Activated naive CD4-positive, alpha-beta T cell treated with anti-CD3 and anti-CD28 coated beads for 36 hours (primary cell): ENCODE measurements at places on chromosomes 4 and X.

GRCh38 chrX:44903107-44903506 lies 30.1 kb downstream of the KDM6A start:
- peak; percentile 35 for DNase-seq

DNA sequence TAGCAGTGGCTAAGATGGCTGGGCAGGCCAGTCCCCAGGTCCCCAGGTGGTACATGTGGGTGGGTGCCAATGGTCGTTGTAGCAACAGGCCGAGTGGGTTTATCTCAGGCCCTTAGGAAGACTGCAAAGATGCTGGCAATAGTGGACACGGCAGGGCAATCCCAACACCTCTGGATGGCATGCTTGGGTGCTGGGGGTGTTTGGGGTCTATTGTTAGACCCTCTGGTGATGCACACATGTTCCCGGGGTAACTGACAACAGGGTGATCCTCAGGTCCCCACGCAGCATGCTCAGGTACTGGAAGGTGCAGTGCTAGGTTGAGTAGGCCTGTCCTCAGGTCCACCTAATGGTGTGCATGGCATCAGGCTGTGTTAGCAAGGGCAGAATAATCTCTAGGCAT lies 267.5 kb downstream of the ANKRD50 start:
- DNase-seq = no peak

- peak; percentile 10 for DNase-seq
Measured at GRCh38 chr4:166169111-166169510, 296.1 kb downstream of the TLL1 start.

GRCh38 chr4:2785613-2786012 lies 7.3 kb upstream of the SH3BP2 start:
- peak; percentile 75 for DNase-seq

GRCh38 chrX:84340968-84341367 lies 153.0 kb upstream of the RPS6KA6 start:
- DNase-seq = no peak

- DNase-seq = no peak
Measured at GRCh38 chr4:27043200-27043599, 182.6 kb downstream of the STIM2 start.

GRCh38 chr4:155954118-155954685 lies 536 bp upstream of the CTSO start:
- DNase-seq = no peak

GRCh38 chrX:112734290-112734689 lies 54.6 kb upstream of the LHFPL1 start:
- peak; percentile 6 for DNase-seq

DNA sequence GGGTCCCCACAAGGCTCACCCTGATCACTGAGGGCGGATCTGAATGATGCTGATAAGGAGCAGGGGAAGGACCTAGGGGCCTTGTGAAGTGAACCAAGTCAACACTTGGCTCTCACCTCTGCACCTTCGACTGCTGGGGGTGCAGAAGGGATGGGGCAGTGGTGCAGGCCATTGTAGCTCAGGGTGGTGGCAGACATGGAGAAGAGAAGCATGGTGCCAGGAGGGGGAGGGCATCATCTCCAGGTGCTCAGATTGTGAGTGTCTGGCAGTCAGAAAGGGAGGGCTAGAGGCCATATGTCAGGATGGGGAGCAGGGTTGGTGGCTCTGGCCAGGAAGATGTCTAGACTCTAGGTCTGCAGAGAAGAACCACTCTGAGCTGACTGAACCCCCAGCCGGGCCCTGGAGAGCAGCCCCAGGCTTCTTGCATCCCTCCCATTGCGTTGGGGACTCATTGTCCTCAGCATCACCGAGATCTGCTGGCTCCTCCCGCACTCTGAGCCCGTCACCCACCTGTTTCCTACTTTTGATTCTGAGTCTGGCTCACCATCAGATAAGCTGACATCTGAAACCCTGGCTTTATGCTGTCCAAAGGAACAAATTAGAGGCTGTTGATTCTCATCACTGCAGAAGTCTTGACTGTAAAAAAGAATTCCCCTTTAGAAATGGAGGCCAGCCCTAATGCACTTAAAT lies 3.8 kb downstream of the APLN start:
- DNase-seq = no peak

DNA sequence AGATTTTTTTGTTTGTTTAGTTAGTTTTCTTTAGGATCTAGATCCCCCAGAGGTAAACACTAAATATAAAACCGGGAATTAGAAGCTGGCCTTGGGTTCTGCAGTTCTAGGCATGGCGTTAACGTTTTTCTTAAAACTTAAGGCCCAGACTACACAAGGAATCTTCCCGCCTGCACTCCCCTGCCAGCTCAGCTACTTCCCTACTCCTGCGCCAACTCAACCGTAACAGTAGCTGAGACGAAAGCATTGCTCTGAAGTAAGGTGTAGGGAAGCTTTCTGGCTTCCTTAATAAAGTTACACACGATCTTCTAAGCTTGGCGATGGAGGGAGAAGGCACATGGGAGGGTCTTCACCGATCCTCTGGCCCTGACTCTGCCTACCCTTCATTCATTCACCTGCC lies 37.1 kb downstream of the CPE start:
- DNase-seq = no peak

- DNase-seq = no peak
Measured at GRCh38 chr4:67883458-67883857, 344 bp downstream of the TMPRSS11D start.

- no peak for DNase-seq
Measured at GRCh38 chrX:28920153-28920943, 333.1 kb downstream of the IL1RAPL1 start.

GRCh38 chr4:85102606-85103005 lies 136.1 kb upstream of the WDFY3 start:
- no peak for DNase-seq

DNA sequence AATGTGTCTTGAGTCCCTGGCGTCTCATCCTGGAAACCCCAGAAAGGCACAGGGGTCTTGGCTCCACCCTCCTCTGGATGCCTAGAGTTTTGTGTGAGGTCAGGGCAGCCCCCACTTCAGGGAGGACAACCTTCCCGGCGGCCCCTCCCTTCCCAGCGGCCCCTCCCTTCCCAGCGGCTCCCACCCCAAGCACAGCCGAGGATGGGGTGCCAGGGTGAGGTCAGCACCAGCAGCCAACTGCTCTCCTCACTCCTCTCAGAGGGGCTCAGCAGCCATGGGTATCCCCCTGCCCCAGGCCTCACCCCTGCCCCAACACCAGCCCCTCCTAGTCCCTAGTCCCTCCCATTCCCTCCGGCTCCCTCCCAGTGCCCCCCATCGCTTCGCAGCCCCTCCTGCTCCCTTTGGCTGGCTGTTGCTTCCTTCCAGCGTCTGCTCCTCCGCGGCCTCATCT lies 17.4 kb downstream of the DGKQ start:
- peak; percentile 3 for DNase-seq

DNA sequence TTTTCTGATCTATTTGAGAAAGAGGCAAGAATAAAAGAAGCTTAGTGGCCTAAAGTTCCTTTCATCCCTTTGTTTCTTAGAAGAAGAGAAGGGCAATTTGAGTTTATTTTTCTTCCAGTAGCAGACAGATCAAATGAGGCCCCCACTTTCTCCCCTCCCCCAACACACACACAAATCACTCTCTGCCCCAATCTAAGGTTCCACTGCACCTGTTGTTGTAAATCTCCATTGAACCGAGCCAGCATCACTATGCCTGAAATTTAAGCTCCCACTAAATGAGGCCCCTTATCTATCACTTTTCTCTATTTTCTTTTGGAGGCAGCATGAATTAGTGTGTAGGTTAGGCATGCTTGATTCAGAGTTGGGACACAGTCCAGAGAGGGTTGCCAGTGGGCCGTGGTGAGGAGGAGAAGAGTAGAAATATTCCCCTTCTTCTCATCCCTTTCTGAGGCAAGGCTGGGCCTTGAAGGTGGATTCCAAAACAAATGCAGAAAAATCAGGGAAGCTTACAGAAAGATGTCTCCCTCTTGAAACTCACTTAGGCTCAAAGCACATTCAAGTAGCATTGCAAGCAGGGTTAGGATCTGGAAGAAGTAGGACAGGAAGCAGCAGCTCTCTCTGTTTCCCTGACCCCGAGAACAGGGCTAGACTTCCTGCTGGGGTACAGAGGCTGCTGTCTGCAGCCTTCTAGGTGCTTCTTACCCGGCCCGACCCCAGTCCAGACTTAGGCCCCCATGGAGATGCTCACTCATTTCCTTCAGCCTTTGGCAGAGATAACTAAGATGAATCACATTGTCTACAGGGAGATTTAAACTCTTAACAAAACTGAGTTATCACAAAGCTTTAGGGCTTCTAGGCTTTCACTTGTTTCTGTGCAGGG lies 70.7 kb downstream of the RASL11B start:
- no peak for DNase-seq

DNA sequence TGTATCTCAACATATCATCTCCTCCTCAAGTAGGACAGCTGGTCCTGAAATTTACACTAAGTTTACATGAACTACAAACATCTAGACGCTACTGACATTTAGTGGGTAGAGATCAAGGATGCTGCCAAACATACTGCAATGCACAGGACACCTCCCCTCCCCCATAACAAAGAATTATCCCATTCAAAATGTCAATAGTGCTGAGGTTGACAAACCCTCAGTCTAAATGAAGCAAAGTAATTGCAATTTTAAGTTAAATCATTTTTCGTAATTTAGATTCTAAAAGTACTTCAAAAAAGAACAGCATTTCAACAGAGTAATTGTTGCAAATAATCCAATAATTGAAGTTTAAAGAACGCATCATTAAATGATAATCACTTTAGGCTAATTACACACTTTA lies 1.2 kb downstream of the PRMT9 start:
- no peak for DNase-seq
